ENCODE measurements at places on chromosomes 7 and 10. TPM values are rescaled to one million over a fixed set of nuclear protein-coding genes. Genes with fewer than 3 reads are reported as not detected.

AP5Z1 gene
- 43.1 TPM for total RNA-seq

PWWP2B gene
- 28.9 TPM for total RNA-seq

TWIST1 gene
- total RNA-seq = 21.8 TPM

CRYGN gene
- total RNA-seq = not detected

DNA sequence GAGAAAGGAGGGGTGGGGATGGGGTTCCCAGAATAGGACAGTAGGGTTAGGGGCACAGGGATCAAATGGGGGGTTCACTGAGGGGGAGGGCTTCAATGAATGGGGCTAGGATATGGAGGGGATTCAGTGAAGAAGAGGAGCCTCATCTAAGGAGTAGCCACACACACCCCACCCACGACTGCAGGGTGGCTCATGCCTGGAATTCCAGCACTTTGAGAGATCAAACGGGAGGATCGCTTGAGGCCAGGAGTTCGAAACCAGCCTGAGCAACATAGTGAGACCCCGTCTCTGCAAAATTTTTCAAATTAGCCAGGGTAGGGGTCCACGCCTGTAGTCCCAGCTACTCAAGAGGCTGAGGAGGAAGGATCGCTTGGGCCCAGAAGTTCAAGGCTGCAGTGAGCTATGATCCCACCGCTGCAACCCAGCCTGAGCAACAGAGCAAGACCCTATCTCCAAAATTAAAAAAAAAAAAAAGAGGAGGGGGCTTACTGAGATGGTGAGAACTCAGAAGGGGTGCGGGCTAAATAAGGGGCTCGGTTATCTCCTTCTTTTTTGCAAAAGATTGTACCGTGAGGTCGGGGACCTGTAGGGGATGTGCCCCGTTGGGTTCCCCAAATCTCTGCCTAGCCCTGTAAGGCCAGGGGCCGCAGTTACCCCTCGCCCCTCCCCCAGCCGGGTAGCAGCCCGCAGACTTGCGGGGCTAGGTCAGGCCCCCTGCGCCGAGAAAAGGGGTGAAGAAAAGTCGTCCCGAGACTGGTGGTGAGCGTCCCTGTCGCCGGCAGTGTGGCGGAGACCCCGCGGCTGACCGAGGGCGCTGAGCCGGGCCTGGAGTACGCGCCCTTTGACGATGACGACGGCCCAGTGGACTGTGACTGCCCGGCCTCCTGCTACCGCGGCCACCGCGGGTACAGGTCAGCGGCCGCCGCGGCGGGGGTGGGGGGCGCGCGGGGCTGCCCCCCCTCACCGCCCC is 43.1 kb upstream of the HSPB1 start:
- no peak for DNase-seq

GRCh38 chr7:149330914-149331567 is 69.0 kb downstream of the ZNF783 start:
- DNase-seq = no peak

- no peak for DNase-seq
Measured at GRCh38 chr7:115410972-115411686, 489.2 kb downstream of the MDFIC start.

GRCh38 chr10:64648915-64649314 is 1127.7 kb downstream of the REEP3 start:
- DNase-seq = no peak

DNA sequence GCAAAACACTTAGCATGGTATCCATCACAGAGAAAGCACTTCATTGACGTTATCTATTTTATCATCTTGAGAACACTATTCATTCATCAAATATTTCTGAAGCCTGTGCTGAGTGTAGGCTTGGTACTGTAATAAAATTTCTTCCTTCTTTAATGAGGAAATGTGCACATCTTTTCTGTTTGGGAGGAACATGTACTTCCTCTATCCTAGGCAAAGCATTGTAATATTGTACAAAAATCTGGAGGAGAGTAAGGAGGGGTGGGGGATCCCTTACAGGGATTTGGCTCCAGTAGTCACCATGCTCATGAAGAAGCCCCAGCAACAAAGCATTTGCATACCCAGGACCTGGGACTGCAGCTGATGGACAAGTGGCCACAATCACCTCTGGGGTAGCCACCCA is 39.9 kb upstream of the SORCS3 start:
- no peak for DNase-seq

DNA sequence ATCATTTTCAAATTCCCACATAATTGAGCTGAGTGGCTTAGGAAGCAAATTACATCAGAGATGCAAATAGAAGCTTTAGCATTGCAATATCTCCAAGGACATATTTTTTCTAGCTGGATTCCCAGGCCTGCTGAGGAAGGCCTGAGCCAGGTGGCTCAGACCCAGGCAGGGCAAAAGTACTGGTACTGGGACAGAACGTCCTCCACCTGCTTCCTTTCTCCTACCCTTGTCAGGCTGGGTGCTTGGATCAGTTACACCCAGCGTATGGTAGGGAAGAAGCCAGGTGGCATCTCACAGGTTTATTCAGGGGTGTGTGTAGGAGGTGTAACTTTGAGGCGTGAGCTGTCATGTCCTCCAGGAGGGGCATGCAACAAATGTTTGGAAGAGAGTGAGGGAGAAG is 3.0 kb upstream of the PANK1 start:
- no peak for DNase-seq

Data from lower leg skin (tissue), 4 donors.